ENCODE measurements at places on chromosomes 2 and 18.

- no peak for DNase-seq
These were observed 88.0 kb downstream of the SOCS6 start for GRCh38 chr18:70376914-70377258.

GRCh38 chr2:203908066-203908796 lies 28.3 kb upstream of the ICOS start:
- no peak for DNase-seq

- DNase-seq, result no peak
These were observed 219.8 kb downstream of the DPP10 start for GRCh38 chr2:114661971-114662939.

DNA sequence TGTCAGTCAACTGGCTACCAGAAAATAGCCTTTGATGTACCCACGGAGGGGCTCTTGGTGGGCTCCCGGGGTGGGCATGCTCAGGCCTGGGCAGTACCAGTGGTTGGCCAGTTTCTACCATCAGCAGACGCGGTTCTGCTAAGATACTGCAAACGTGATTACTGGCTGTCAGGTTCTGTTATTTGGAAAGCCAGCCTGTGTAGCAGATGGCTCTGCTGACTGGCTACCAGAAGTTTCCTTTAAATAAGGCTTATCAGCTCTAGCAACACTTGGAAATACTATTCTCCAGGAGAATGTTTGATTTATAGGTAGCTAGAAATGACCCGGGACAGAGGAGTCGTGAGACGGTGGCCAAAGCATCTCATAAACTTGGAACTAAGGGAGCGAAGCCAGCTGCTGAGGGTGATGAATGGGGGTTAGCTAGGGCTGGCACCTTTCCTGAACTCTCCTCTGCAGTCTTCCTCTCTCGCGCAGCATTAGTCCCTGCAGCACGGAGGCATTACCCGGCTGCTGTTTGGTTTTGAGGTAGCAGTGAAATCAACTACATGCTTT lies 171.9 kb downstream of the AGAP1 start:
- DNase-seq, result no peak

DNA sequence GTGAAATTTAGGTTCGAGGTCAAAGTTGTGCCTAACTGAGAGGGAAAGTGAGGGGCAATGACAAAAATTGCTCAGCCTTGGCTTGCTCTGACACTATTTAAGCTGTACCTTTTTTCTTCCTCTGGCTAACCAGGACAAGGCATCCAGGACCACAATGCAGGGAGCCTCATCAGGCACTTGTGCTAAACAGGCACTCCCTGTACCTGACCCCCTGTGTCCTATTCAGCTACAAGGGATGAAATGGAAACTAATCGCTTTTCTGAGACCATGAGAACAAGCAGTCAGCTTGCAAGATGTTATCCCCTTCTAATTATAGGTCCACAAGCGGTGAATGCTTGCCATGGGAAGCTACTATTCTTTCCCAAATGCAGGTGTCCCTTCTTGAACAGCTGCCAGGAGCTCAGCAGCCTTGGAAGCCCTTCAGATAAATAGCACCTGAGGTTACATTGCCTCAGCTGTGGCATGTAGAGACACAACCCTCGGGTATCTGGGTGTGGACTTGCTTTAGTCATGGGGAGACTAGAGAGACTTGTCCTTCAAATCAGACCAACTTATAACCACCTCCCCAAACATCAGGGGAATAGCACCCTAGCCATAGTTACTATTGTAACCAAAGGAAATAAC lies 19.1 kb upstream of the ITGA6 start:
- no peak for DNase-seq

DNA sequence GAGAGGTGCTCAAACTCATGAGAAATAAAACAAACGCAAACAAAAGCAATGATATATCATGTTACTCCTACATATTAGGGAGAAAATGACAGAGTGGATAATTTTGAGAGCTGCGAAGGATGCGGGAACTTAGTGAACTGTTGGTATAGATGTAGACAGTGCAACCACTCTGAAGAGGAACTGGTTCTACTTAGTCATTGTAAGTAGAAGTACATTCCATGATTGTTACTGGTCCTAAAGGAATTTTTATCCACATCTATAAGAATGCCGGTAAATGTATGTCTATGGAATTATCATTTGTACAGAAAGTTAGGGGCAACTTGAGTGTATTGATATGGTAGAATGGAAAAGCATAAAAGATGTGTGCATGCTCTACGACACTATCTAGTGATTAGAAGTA lies 1238.4 kb downstream of the LRP1B start:
- DNase-seq, result no peak

DNA sequence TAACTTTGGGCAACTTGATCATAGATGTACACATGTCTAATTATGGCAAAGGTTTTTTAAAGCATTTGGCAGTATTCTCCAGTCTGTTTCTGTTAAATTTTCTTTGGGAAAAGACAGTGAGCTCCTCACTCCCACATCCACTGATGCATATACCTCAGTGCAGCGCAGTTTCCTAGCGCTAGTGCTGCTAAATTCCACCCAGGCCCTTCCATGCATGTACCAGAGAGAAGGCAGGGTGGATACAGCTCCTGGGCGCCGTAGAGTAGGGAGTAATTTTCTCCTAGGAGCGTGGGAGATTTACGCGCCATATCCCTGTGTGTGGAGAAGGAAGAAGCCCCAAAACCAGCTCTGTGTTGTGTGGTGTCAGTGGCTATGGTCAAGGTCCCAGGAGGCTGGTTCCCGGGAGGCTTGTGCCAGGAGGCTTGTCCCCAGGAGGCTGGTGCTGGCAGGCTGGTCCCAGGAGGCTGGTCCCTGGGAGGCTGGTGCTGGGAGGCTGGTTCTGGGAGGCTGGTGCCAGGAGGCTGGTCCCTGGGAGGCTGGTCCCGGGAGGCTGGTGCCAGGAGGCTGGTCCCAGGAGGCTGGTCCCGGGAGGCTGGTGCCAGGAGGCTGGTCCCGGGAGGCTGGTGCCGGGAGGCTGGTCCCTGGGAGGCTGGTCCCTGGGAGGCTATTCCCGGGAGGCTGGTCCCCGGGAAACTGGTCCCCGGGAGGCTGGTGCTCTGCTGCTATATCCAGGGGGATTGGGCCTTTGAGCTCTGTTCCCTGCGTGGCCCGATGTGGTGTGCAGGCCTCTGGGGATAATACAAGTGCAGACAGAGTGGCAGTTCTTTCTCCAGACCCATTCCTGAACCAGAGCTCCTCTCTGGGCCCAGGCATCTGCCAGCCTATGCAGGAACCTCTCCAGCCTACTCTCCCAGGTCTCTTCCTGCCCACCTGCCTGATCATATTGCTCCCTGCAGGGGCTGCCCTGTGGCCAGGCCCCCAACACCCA lies 161.2 kb downstream of the SEPTIN10 start:
- DNase-seq, result no peak

- DNase-seq, result no peak
These were observed 191.0 kb downstream of the GRB14 start for GRCh38 chr2:164430166-164430783.

- peak; percentile 41 for DNase-seq
These were observed at the start of gene CCDC85A for GRCh38 chr2:56183643-56184499. TSS of gene CCDC85A (plus strand) at chr2:56183990. CDS start at chr2:56184625, 635 bp downstream.

GRCh38 chr18:34696671-34697070 lies 13.4 kb upstream of the DTNA start:
- DNase-seq, result no peak

- DNase-seq, result no peak
These were observed 62.5 kb downstream of the GNAL start for GRCh38 chr18:11751341-11752115.

- DNase-seq, result no peak
These were observed 54.7 kb upstream of the FZD7 start for GRCh38 chr2:201978986-201979385.

GRCh38 chr2:104406261-104406726 lies 447.6 kb upstream of the POU3F3 start:
- DNase-seq, result no peak

- no peak for DNase-seq
These were observed 11.8 kb downstream of the MTX2 start for GRCh38 chr2:176280867-176281658.

GRCh38 chr2:231069379-231070054 lies 12.8 kb downstream of the PSMD1 start:
- DNase-seq, result no peak

GRCh38 chr2:182522405-182522896 lies 95.6 kb upstream of the PDE1A start:
- no peak for DNase-seq

DNA sequence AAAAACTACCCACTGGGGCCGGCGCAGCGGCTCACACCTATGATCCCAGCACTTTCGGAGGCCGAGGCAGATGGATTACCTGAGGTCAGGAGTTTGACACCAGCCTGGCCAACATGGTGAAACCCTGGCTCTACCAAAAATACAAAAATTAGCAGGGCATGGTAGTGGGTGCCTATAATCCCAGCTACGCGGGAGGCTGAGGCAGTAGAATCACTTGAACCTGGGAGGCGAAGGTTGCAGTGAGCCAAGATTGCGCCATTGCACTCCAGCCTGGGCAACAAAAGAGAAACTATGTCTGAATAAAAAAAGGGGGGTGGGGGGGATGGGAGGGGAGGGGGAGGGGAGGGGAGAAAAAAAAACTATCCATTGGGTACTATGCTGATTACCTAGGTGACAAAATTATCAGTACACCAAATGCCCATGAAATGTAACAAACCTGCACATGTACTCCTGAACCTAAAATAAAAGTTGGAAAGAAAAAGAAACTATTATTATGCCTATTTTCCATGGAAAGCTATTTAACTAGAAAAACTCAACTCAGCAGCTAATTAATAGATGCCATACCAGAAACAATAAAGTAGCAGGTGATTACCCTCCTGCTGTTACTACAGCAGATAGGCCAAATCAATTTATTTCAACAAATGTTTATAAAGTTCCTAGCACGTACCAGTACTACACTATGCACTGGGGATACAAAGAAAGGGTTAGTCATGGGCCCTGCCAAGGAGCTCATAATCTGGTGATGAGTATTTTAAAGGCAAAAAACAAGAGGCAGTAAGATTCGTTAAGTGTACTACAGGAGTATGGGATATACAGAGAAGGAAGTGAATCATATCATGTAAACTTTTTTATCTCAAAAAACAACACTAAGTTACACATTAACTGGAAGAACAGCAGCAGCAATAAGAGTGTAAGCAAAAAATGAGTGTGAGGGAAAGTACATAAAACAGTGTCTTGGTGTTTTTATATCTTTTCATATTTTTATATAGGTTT lies 112.8 kb upstream of the SLC39A10 start:
- no peak for DNase-seq

DNA sequence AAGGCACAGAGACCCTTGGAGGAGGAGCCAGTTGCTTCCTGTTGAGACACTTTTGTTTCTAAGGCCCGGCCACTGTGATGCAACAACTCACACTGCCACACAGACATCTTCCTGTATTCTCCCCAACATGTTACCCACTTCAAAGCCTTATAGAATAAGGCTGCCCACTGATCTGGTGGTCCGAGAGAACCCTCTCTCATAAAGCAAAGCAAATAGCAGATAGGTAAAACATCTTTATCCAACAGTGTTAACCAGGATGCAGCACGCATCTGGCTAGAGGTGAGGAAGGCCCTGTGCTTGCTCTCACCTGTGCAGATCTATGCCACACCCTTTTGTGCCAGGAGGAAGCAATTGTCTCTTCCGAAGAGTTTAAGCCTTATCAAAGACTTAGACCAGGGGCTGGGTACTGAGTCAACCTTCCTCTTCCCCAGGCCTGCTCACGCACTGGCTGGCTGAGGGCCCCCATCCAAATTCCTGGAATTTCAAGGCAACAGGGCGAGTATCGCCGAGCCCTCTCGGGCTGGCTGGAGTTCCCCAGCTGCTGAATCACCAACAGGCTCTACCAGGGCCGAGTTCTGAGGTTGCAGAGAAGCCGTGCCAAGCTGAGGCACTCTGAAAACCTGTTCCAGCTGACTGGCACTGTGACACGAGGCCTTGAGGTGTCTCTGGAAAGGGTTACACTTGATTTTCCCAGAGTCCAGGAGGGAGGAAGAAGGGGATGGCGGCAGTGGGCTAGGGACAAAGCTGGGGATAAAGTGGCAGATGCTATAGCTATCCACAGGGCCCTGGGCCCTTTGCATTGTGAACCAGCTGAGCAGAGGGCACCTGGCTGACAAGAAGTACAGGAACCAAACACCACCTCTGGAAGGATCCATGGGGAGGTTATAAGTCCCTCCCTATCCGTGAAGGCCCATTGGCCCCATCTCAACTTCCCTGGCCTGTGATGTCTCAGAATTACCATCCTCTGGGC lies 29.3 kb downstream of the TGFA start:
- DNase-seq, result peak; percentile 6

GRCh38 chr2:80303006-80303908 lies 1.3 kb downstream of the LRRTM1 start:
- DNase-seq, result no peak

DNA sequence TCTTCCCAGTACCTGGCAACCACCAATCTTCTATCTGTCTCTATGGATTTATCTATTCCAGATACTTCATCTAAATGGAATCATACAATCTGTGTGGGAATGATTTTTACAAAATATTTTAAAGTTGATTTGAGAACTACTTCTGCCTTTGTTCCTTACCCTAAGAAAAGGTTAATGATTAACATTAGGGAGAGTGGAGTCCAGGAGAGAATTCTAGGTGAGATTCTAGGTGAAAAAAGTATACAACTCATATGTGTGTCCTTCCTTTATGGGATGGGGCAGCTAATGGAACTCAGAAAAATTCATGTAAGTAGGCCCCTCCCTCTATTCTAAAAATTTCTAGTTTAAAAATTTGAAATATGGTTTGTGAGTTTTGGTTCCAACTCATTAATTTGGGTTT lies 35.9 kb upstream of the WDSUB1 start:
- DNase-seq, result no peak

- no peak for DNase-seq
These were observed 41.7 kb downstream of the PLCL1 start for GRCh38 chr2:197846128-197846527.

DNA sequence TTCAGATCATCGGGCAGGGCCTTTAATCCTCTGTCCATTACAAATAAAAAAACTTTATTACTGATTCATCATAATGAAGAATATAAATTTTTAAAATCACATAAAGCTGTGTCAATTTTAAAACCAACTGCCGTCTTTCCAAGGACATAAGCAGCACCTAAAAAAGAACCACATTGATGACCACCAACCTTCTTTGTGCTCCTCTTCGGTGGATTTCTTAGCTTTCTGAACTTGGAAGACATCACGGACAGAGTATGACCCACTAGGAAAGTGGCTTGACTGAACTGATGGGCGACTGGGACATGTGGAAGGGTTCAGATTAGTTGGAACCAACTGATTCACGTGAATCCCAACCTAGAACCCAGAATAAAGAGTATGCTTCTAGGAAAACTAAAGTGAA lies 68.9 kb downstream of the EIF5B start:
- no peak for DNase-seq

GRCh38 chr2:115443539-115444185 lies 1001.2 kb downstream of the DPP10 start:
- no peak for DNase-seq

- DNase-seq, result no peak
These were observed 256.5 kb downstream of the TPGS2 start for GRCh38 chr18:36572135-36572856.

All from activated CD4-positive, alpha-beta T cell treated with anti-CD3 and anti-CD28 coated beads, Interleukin-2, amount 50 U/mL, for 1 hour (primary cell).